ENCODE measurements at places on chromosomes 3 and 15. TPM values are rescaled to one million over a fixed set of nuclear protein-coding genes. Genes with fewer than 3 reads are reported as not detected.

Gene SSUH2
- 0.07 TPM for total RNA-seq

Gene TMEM44
- total RNA-seq = 11.2 TPM

Gene CLRN1
- total RNA-seq = not detected

Gene ITGA11
- total RNA-seq = 1.6 TPM

Gene SLC28A1
- total RNA-seq = not detected

Gene PLD1
- total RNA-seq = 9.0 TPM

Gene GUCA1C
- total RNA-seq = 0.23 TPM

Gene CFAP100
- not detected for total RNA-seq

Gene AGTR1
- 0.14 TPM for total RNA-seq

Gene SH2D7
- total RNA-seq = not detected

Gene ZNF35
- total RNA-seq = 8.3 TPM

DNA sequence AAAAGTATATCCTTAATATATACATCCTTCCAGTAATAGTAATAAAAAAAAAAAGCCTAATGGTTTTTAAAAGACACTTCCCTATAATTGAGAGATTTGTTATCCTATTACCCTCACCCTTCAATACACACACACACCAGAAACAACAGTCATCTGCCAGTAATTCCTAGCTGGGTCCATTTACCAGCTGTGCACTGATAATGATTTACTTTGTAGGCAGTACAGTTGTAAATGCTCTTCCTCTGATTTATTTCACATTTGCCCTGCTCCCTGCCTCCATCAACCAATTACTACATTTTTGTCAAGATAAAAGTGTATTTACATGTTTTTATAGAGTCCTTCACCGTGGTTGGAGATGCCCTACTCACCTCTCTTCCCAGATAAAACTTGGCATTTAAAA is 12.4 kb downstream of the TPM1 start:
- no peak for DNase-seq

GRCh38 chr15:69783211-69783610 is 314.5 kb downstream of the TLE3 start:
- DNase-seq = no peak

DNA sequence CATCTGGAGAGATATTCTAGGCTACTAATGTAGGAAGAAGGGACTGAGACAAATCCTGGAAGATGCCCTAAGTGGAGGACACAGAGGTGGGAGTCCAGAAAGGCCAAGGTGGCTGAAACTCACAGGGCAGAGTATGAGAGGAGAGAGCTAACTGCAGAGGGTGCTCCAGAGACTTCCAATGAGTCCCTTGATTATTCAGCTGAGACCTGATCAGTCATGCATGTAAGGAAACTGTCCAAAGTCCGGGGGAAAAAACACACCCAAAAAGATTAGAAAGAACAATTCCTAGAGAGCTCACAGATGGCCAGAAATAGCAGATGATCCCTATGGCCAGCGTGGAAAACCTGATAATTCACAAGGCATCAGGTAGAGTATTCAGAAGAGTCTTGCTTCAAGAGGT is 18.7 kb upstream of the FOXP1 start:
- peak; percentile 82 for DNase-seq

DNA sequence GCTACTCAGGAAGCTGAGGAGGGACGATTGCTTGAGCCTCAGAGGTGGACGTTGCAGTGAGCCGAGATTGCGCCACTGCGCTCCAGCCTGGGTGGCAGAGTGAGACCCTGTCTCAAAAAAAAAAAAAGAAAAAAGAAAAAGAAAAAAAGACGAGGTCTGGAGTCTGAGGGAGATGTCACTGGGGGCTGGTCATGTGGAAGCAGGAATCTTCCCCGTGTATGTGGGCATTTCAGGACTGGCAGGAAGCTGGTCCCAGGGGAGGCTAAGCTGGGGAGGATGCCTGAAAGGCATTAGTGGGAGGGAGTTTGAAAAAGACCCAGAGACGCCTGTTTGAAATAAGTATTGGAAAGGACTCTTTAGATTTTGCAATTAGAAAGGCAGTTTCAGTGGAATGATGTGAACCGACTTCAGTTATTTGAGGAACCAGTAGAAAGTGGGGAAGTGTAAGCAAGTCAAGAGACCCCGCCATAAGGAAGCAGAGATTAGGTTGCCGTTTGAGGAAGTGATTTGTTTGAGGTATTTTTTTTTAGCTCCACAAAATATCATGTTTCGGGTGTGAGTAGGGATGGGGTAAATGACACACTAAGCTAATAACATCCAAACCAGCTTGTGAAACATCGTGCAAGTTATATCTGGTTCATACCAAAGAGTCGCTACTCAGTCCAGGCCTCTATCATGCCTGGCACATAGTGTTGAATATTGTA is 55.5 kb downstream of the ST6GAL1 start:
- DNase-seq = no peak

DNA sequence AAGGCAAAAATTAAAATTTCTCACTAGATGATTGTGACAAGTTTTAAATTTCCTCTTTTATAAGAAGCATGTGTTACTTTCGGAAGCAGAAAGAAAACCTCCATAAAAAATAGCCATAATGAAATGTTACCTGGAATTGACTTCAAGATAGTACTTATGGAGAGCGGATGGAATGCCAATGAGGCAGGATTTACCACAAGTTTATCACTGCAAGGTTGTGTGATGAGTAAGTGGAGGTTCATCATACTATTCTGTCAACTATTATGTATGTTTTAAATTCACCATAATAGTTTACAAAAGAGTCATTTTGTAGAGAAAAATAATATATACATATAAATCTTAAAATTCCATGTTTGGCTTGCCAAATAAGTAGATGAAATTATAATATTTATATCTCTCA is 230.3 kb downstream of the SCAPER start:
- no peak for DNase-seq

DNA sequence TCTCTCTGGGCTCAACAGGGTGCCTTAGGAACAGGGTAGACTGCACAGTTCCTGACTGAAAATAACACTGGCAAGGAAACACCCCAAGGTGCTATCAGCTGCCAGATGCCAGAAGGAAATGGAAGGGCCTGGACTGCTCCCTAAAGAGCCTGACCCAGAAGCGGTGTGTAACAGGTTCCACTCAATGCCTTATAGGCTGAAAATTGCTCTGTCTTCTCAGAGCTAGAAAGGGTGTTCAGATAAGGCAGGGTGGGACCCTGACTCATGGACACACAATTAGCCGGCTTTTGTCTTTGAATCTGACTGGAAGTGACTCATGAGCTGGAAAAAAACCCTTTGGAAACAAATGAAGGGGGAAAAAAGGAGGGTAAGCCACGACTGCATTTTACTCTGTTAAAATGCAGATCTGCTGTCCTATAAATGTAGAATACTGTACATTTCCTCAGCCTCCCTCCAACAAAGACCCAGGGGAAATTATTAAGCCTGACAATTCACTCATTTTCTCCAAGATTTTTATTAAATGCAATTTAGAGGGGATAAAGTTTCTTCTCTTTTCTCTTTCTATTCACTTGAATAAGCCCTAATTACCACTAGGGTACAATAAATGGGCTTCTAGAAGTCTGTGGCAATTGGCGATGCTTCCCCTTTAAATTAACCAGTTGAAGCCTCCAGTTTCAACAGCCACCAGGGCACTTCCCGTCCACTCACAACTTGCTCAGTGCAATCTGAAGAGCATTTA is 160.2 kb upstream of the TBL1XR1 start:
- peak; percentile 75 for DNase-seq

DNA sequence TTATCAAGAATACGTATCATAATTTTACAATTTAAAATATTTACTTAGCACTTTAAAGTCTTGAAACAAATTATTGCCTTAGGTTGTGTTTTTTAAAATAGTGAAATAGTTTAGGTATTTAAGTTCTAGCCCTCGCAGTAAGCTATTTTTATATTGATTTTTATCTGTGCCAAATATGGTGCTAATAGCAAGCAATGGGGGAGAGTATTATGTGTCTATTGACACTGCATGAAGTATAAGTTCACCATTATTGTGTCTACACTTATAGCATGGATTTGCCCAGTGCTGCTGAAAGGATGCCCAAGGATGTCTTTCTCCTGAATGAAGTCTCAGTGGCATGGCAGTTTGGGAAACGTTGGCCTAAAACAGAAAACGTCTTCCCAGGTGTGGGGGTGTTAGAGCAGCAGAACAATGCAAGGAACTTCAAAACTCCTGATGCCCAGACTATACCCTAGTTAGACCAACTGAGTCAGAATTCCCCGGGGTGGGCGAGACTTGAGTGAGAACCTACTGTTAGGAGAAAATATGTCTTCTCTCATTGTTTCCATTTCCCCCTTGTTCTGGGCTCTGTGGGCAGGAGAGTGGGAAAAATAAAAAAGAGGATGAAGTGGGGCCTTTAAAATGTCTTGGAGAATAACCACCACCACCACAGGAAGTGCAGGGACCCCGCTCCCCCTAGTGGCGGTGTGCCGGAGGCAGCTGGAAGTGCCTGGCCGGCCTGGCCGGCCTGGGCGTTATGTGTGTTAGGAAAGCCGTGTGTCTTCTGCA is 104.2 kb upstream of the SLC7A14 start:
- DNase-seq = no peak

GRCh38 chr3:105466072-105466471 is 99.4 kb downstream of the ALCAM start:
- DNase-seq = no peak

DNA sequence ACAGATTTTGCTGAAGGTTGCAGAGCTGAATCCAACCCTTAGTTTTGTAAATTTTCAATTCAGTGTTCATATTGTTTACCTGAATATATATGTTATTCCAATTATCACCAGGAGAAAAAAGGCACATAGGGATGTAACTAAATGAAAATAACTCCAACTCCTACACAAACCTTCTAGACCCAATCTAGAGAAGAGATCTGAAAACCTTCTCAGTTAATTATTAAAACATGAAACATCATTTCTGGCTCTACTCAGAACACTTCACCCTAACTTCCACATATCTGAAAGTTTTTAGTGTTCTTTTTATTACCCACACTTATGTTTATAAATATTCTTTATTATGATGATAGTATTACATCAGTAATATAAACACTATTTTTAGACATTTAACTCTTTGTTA is 76.6 kb downstream of the LRRFIP2 start:
- DNase-seq = no peak

DNA sequence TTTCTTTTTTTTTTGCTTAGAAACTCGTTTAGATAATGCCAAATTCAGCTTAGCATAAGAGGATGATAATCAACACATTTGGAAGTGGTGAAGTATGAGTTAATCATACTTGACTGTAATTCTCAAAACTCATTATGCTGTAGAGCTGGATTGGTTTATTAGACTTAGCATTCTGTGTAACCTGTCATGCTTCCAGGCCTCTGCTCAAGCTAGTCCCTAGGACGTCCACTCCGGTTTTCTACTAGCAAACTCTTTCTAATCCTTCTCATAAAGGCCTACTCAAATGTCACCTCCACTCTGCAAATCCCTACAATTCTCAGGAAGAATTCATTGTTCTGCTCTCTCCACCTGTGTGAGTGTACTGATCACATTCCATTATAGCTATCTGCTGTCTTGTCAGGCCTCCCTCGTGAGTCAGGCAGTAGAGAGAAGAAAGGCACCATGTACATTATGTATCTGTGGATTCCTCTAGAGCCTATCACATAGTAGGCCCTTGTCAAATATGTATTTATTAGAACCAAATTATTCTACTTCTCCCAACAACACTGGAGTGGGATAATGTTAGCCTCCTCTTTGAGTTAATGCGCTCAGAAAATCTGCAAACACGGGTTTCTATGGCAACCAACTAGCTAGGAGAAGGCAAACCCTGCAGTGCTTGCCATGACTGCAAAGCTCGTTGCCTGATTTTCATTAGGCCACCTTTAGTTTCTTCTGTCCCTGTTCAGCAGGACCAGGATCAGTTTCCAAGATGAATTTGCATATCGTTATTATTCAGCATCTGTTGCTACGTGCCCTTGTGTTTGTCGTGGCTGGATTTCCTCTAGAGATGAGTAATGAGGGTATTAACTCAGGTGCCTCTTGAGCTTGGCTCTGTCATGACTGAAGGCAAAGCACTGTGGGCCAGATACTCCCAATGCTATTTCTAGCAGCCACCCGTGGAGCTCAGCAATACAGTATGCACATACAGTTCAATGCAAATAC is 30.7 kb downstream of the ATP13A5 start:
- DNase-seq = no peak

GRCh38 chr3:183555541-183556081 is at the start of gene KLHL6:
Gene KLHL6 (minus strand): TSS chr3:183555706. CDS start chr3:183555653, 53 bp downstream.
- no peak for DNase-seq

DNA sequence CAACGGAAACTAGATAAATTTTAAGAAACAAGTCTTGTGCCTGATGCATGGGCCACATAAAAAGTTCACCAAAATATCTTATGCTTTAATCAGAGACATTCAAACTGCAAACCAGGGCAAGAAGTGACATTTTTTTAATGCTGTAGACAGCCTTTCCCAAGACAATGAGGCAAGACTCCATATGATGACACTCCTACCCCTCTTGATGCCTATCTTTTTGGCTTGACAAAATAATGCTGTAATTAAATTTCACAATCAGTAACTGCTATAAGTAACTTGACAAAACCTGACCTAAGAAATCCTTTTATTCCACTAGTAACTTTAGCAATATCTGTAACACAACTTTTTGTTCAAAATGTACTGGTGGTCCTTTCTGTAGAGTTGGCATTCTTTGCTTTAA is 48.7 kb downstream of the ECT2 start:
- DNase-seq = no peak

GRCh38 chr3:190338717-190339116 is 16.5 kb upstream of the CLDN1 start:
- DNase-seq = peak; percentile 76

DNA sequence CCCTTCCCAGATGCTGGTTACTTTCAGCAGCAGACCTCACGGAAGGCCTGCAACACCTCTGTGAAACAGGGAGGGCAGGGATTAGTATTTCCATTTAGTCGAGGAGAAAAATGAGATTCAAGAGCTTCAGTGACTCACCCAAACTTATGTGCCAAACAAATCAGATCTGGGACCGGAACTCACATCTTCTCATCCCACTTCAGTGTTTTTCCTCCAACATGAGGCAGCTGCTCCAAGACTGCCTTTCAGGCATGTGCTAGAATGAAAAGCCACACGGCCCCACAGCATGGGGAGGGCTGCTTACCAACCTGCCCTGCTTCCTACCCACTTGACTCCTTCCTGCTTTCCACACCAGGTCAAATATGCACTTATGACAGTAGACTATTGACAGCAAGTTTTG is 129.4 kb upstream of the SLC24A5 start:
- DNase-seq = no peak

DNA sequence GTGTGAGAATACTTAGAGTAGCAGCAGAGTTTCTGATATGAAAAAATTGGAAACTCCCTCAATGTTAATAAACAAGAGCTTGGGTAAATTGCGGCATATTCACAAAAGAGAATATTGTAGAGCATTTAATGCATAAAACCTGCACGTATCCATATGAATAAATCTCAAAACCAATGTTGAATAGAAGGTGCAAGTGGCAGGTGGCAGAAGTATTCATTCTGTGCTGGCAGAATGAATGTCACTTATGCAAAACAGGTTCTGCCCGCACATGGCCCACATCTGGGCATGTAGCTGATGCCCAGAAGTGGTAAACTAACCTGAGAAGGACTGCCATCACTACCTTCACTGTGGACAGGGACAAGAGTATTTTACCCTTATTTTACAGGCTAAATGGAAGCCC is 14.1 kb upstream of the PRSS50 start:
- DNase-seq = no peak

DNA sequence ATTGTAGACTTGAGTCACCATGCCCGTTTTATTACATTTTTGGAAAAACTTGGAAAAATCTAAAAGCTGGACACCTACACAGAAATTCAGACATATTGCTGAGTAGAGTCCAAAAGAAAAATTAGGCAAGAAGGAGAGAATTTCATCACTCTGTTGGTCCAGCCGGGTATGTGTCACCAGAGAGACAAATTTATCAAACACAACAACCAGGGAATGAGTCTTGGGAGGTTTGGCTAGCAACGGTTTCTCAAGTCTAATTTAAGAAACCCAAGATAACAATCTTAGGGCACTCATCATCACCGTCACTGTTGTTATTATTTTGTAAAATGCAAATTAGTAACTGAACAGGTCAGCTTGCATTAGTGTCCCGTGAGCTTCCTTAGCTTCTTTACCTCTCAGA is 197.5 kb upstream of the C2CD4B start:
- no peak for DNase-seq

Data from epithelial cell of proximal tubule (primary cell).